ENCODE measurements at places on chromosomes 2 and 18.
A peak's percentile ranks its signal among the peaks of the same experiment; 100 is the strongest.

- no peaks in the 10 kb centered on the region for H3K27me3 ChIP-seq
- no peak overlapping the region for H3K4me3 ChIP-seq
- no peak overlapping the region for H3K27ac ChIP-seq
- DNase-seq = no peak
- H3K36me3 ChIP-seq = no peaks in the 10 kb centered on the region
Measured at GRCh38 chr2:162056796-162057399, 17.1 kb downstream of the DPP4 start.

GRCh38 chr2:169771021-169771420 lies 27.6 kb upstream of the SSB start:
- H3K4me1 ChIP-seq = peaks cover 14% of the 10 kb centered on the region
- H3K27me3 ChIP-seq = no peaks in the 10 kb centered on the region
- H3K36me3 ChIP-seq = no peaks in the 10 kb centered on the region

GRCh38 chr2:240898731-240899467 lies 2.9 kb upstream of the MAB21L4 start:
- peaks cover 53% of the 10 kb centered on the region for H3K4me1 ChIP-seq
- DNase-seq = no peak
- no peak overlapping the region for H3K4me3 ChIP-seq
- peaks cover 24% of the 10 kb centered on the region for H3K27me3 ChIP-seq
- peak overlapping the region; percentile 67 for H3K27ac ChIP-seq

- H3K36me3 ChIP-seq = peaks cover 2% of the 10 kb centered on the region
- no peaks in the 10 kb centered on the region for H3K27me3 ChIP-seq
- H3K4me1 ChIP-seq = peaks cover 16% of the 10 kb centered on the region
- H3K27ac ChIP-seq = no peak overlapping the region
Measured at GRCh38 chr18:32698153-32698552, 74.7 kb downstream of the KLHL14 start.

DNA sequence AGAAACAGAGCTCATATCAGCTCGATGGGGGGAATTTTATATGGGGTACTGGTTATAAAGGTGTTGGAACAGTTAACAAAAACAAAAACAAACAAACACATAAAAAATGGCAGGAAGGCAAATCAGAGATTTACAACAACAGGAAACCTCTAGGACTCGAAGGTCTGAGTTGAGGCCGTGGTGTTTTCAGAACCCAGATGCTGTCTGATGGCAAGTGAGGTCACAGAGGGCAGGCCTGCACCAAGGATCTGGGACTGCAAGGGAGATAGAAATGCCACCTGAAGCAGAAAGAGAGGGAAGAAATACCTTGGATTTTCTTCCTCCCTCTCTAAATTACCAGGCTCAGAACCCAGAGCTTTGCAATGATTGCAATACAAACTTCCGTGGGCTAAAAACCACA lies 429.5 kb downstream of the ZNF521 start:
- H3K36me3 ChIP-seq = no peaks in the 10 kb centered on the region
- no peak for DNase-seq
- peaks cover 93% of the 10 kb centered on the region for H3K27me3 ChIP-seq
- H3K4me3 ChIP-seq = no peak overlapping the region
- H3K4me1 ChIP-seq = no peaks in the 10 kb centered on the region

DNA sequence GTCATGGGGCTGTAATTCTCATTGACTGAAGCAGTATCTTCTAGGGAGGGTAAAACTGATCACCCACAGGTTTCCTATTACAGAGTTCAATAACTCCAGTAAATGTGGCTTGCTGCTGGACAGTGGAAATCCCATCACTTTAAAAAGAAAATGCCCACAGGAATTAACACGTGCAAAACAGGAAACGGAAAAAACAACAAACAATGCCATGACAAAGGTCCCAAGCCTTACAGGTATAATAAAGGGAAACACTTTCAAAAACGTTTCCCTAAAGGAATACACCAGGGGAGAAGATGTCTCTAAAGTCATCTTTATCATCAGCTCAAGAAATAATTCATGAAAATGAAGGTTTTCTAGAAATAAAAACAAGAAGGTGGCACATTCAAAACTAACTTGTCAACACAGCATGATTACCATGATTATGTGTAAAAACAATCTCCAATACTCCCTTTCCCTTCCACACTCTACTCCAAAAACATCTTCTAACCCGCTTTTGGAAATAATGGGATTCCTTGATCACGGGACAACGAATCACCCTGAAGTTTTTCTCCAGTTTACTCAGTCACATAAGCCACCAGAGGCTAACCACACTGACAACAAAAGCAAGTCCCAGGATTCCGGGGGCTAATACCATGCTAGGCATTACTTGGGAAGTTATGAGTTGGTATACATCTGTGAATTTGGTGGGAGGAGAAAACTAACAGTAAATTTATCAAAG lies 167.9 kb downstream of the TCF4 start:
- no peaks in the 10 kb centered on the region for H3K36me3 ChIP-seq
- DNase-seq = no peak
- H3K4me3 ChIP-seq = no peak overlapping the region
- no peak overlapping the region for H3K27ac ChIP-seq
- H3K27me3 ChIP-seq = no peaks in the 10 kb centered on the region
- H3K4me1 ChIP-seq = no peaks in the 10 kb centered on the region

DNA sequence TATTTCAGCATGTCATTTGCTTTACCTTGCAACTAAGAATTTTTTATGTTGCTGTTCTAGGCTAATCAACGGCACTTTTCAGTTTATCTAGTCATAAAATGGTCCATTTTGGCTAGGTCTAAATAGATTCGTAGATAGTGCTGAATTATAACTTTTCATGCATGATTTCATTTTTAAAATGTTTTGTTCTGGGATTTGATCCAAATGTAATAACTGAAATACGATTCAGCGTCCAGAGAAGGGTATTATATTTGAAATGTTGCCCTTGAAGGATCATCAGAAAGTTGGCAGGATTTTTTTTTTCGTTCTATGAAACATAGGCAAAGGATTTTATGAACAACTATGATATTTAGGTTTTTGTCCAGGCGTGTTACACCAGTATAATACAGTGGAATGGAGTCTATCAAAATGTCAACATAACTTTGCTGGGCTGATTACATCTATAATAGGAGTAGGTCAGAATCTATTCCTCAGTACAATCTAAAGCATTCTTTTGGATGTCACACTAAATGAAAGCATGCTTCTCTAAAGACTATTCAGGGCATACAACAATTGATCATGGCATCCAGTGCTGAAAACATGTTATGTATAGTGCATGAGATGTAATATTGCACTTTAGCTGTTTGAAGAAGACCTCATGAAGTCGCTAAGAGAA lies 24.8 kb downstream of the TTC27 start:
- peaks cover 6% of the 10 kb centered on the region for H3K36me3 ChIP-seq
- no peaks in the 10 kb centered on the region for H3K27me3 ChIP-seq
- no peak for DNase-seq
- no peak overlapping the region for H3K4me3 ChIP-seq

DNA sequence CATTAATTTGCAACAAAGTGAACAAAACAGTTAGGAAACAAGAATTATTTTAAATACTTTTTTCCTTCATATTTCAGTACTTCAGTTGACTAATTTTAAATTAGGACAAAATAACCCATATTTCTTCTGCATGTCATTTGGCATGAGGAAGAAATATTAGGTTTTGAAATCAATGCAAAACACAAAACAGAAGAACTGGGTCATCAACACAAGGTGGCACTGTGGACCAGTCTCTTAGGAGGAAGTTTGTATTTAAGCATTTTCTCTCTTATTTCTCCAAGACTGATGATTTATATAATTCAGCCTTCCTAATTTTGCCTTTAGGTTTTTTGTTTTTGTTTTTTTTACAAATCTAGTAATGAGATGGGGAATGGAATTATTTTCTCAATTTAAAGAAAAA lies 352.8 kb upstream of the KCNH7 start:
- H3K27me3 ChIP-seq = no peaks in the 10 kb centered on the region
- no peaks in the 10 kb centered on the region for H3K4me1 ChIP-seq
- no peak overlapping the region for H3K4me3 ChIP-seq
- H3K27ac ChIP-seq = no peak overlapping the region

DNA sequence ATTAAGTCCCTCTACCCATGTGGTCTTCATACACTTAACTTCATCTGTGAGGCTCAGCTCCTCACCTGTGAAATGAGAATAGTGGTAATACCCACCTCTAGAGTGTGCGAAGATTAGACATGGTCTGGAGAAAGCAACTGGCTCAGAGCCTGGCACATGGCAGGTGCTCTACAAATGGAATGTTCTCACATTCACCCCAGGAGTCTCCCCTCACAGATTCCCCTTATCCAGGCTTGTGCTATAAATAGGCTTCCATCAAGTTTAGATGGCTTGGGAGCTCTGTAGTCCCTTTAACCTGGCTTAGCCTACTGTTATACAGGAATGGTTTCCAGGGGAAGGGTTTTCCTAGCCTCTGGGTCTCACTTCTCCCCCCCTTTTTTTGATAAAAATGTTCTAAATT lies 455.9 kb downstream of the RNF144A start:
- H3K36me3 ChIP-seq = peaks cover 4% of the 10 kb centered on the region
- H3K27ac ChIP-seq = no peak overlapping the region
- DNase-seq = no peak
- H3K4me1 ChIP-seq = peaks cover 4% of the 10 kb centered on the region
- peaks cover 15% of the 10 kb centered on the region for H3K27me3 ChIP-seq

DNA sequence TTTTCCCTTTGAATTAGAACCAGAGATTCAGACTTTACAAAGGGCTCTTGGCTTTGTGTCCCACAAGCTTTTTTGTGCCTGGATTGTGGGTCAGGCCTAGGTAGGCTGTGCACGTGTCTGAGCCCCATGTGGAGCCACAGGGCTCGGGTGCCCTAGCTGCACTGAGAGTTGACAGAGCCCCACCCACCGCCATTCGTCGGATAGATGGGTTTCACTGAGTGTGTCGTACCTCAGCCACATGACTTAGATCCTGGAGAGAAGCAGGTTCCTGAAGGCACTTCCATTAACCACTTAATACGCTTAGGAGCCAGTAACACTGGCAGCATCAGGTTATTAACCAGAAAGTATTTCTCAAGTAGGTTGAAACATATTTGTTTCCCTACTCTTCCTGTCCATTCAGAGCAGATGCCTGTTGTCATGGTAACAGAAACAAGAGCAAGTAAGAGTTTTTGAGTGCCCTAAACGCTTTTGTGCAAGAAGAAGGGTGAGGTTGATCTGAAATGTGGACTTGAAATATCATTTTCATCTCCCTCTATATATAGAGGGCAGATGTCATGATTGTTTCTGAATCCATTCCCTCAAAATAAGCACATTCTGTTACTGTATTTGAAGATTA lies 30.0 kb downstream of the ADCYAP1 start:
- H3K27ac ChIP-seq = no peak overlapping the region
- DNase-seq = no peak
- no peak overlapping the region for H3K4me3 ChIP-seq
- H3K4me1 ChIP-seq = no peaks in the 10 kb centered on the region

DNA sequence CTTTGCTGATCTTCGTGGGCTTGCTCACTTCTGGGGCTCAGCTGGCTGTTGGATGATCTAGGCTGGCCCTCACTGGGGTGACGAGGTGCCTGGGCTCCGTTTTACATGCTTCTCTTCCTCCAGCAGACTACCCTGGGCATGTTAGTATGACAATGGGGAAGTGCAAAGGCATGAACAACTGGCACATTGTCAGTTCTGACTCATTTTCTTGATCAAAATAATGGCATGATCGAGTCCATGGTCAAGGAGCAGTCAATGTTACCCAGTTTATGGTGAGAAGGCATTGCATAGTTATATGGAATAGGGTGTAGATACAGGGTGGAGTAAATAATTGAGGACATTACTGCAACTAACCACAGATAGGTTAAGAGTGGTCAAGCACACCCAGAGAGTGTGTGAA lies 10.0 kb upstream of the UPP2 start:
- no peaks in the 10 kb centered on the region for H3K36me3 ChIP-seq
- no peak overlapping the region for H3K4me3 ChIP-seq
- DNase-seq = no peak
- no peaks in the 10 kb centered on the region for H3K27me3 ChIP-seq
- H3K4me1 ChIP-seq = peaks cover 33% of the 10 kb centered on the region

DNA sequence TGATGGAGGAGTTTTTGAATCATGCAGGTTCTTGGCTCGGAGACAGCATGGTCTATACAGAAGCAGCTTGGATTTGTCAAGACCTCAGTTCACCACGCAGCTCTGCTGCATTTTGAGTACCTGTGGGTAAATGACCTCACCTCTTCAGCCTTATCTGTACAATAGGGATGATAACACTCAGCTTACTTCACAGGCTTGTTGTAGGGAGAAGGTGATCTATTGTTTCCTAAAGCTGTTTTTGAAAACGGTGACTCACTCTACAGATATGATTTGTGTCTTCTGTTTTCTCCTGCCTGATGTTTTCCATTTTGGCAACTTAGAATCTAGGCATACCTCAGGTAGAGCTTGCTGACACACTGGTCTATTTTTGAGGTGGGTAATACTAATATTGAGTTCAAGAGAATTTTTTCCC lies 80.3 kb downstream of the FMNL2 start:
- no peak for DNase-seq
- peaks cover 58% of the 10 kb centered on the region for H3K4me1 ChIP-seq
- no peaks in the 10 kb centered on the region for H3K27me3 ChIP-seq
- no peaks in the 10 kb centered on the region for H3K36me3 ChIP-seq
- peak overlapping the region; percentile 22 for H3K27ac ChIP-seq

DNA sequence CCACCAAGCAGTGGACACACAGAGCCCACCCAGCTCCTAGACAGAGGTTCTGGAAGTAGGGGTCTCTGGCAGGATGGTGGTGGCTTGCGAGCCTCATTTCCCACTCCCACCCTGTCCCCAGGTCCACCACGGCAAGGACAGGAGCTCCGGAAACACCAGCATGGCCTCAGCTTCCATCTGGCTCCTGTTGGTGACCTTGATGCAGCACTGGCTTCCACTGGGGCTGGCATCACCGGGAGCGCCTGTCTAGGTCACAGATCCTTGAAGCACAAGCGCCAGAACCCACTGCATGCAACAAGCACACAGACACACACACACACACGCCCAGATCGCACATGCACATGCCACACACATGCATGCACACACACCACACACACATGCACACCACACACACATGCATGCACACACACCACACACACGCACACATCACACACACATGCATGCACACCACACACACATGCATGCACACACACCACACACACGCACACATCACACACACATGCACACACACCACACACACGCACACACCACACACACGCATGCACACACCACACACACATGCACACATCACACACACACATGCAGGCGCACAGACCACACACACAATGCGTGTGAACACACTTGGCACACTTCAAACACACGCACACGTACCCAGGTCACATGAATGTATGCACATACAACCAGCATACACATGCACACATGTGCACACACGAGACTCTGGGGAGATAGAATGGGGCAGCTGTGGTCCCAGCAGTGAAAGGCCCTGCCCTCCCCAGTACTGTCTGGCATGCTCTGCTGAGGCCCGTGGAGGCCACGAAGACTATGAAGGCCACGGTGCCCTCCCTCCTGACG lies 63.7 kb downstream of the TWIST2 start:
- no peaks in the 10 kb centered on the region for H3K4me1 ChIP-seq
- no peak overlapping the region for H3K27ac ChIP-seq
- no peaks in the 10 kb centered on the region for H3K36me3 ChIP-seq
- H3K4me3 ChIP-seq = no peak overlapping the region
